ENCODE measurements at places on chromosomes 1 and 21. TPM values are rescaled to one million over a fixed set of nuclear protein-coding genes. Genes with fewer than 3 reads are reported as not detected.

DNA sequence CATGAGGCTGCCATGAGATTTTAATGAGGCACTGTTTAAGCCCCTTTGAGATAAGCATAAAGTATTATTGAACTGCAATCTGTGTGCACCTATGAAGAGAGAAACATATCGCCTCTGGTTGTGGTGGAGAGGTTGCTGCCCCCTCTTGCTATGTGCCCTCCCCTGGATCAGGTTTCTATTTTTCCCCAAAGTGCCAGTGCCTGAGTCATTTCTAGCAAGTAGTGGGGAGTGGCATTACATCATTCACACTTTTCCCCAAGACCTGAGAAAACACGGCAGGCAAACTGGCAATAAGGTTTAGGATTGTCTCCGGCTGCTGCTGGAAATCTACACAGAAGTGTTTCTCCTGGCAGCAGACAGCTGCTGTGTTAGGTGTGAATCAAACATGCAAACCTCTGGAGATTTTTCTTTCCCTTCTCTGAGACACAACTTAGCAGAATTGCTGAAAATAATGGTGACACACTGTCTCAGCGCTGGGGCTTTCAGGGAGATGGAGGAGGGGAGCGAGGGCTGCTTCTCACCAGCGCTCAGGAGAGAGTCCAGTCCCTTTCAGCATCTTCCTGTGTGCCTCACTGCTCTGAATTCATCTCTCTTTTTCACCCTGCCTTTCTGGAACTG is 13.7 kb upstream of the RGS16 start:
- no peak for DNase-seq

- no peak for DNase-seq
Measured at GRCh38 chr1:150093805-150094204, 26.2 kb downstream of the VPS45 start.

DNA sequence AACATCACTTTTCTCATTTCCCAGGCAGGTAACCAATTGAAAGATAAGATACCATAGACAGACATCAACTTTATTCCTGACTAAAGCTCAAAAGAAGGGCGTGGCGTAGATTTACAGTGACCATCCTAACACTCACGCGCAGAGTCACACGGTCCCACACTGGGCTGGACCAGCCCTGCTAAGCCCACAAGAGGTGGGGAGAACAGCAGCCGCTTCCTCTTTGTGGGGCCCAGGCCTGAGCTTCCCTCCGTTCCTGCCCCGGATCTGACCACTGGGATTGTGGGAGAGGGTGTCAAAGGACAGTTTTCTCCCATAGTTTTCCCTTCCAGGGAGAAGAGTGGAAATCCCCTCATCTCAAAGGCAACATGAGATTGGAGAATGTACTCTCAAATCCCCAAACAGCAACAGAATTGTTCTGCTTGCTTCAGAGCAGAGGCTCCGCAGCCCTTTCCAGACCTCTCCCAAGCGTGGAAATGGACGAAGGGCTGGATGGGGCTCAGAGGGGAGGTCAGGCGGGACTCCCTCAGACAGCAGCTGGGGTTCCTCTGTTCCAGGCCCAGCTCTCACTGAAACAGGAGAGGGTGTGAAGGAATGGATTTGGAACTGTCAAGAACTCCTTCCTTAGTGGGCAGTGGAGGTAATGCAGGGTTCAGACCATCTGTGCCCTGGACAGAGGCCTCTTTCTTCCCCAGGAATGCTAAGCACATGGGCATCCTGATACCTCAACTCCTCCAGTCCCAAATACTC is 33.7 kb downstream of the L1TD1 start:
- no peak for DNase-seq

Gene OR2AK2
- total RNA-seq: not detected

Gene ITLN2
- total RNA-seq: 0.99 TPM

Gene SLC2A1
- total RNA-seq: 192 TPM
